ENCODE measurements at places on chromosomes 2 and 18.

GRCh38 chr2:171522788-171523087 lies 464 bp downstream of the CYBRD1 start:
- no peak for DNase-seq

GRCh38 chr2:151777487-151777886 lies 43.2 kb upstream of the NEB start:
- DNase-seq: no peak

- DNase-seq: no peak
Measured at GRCh38 chr2:59910166-59910565, 643.3 kb downstream of the BCL11A start.

GRCh38 chr2:135825131-135825530 lies 11.9 kb downstream of the LCT start:
- DNase-seq: no peak

GRCh38 chr2:73258913-73259215 lies 24.8 kb downstream of the CCT7 start:
- no peak for DNase-seq

GRCh38 chr18:54147439-54147838 lies 77.0 kb downstream of the MBD2 start:
- DNase-seq: no peak

DNA sequence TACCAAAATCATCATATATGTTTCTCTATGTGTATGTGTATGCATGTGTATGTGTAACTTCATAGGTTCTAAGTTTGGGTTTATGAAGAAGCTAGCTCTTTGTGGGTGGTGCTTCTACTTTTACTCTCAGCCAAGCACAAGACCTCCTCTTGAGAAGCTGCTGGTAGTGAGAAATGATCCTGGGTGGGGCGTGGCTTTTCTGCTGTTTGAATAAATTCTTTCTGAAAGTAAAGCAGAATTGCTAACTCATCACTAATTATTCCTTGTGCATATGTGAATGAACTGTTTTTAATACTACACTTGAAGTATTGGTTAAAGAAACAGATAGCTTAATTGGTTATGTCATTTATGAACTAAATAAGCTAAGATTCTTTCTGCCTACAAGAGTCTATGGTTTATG lies 7.6 kb upstream of the GAREM1 start:
- DNase-seq: no peak

GRCh38 chr2:201358684-201359083 lies 1.5 kb upstream of the FLACC1 start:
- no peak for DNase-seq

- DNase-seq: no peak
Measured at GRCh38 chr2:151916632-151917031, 88.4 kb upstream of the ARL5A start.

- no peak for DNase-seq
Measured at GRCh38 chr2:205887637-205888036, 198.3 kb downstream of the INO80D start.

- no peak for DNase-seq
Measured at GRCh38 chr2:127085317-127085681, 21.7 kb downstream of the BIN1 start.

DNA sequence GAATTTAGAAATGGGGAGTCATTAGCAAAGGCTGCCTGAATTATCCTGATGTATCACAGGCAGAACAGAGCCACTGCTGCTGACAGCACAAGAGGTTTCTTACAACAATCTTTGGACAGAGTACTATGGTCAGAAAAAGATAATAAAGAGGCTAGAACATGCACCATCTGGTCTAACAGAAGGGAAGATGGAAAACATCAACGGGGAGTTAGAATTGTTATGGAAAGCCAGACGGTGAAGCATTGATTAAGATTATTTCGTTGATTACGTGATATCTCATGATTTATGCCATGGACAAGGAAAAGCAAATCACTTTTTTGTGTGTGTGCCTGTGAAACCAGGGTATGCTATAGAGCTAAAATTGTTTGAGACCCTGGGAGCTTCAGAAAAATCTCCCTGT lies 409.4 kb upstream of the ETAA1 start:
- no peak for DNase-seq

- DNase-seq: no peak
Measured at GRCh38 chr2:10080536-10081304, 509 bp upstream of the CYS1 start.

DNA sequence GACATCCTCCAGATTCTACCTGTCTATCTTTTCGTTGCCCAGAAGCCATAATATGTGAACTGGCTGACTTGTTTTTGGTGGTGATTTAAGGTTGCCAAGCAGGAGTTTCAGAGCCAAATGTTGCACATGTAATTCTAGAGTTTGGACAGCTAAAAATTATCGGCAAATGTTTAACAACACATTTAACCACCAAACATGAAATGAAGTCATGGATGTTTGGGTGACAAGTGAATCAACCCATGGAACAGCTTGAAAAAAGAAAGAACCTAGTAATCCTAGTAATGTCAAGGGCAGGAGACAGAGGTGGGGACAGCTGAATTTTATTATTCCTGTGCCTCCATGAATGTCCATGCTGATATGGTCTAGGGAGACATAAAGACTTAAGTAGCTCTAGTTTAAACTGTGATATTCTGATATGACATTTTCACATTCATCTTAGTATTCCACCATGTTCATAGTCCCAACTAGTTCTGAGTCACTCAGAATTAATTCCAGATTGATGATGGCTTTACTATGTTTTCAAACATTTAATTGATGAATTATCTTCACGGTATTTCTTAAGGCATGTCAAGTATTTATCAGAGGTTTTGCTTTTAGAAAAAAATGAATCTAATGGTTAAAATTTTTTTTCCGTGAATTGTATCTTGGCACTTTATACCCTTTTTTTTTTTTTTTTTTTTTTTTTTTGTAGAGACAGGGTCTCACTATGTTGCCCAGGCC lies 101.7 kb downstream of the SOCS6 start:
- DNase-seq: no peak

GRCh38 chr2:231452799-231453508 lies 11.3 kb downstream of the NCL start:
- DNase-seq: no peak

DNA sequence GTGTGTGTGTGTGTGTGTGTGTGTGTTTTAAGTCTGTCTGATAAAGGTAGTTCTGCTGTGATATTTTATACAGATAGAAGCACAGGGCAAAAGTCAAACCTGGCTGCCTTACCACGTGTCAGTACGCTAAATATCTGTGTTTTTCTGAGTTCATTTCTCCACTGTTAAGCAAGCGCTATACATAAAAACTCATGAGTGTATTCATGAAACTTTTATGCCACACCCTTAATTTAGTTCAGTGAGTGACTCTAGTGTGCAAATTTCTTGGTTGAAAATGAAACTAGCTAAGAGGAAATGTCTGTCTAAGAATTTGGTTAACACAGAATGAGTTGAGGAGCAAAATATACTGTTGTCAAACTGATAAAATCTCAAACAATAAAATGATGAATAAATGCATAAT lies 11.2 kb downstream of the CASP10 start:
- DNase-seq: no peak

- DNase-seq: no peak
Measured at GRCh38 chr2:74201596-74201995, 3.2 kb downstream of the MTHFD2 start.

DNA sequence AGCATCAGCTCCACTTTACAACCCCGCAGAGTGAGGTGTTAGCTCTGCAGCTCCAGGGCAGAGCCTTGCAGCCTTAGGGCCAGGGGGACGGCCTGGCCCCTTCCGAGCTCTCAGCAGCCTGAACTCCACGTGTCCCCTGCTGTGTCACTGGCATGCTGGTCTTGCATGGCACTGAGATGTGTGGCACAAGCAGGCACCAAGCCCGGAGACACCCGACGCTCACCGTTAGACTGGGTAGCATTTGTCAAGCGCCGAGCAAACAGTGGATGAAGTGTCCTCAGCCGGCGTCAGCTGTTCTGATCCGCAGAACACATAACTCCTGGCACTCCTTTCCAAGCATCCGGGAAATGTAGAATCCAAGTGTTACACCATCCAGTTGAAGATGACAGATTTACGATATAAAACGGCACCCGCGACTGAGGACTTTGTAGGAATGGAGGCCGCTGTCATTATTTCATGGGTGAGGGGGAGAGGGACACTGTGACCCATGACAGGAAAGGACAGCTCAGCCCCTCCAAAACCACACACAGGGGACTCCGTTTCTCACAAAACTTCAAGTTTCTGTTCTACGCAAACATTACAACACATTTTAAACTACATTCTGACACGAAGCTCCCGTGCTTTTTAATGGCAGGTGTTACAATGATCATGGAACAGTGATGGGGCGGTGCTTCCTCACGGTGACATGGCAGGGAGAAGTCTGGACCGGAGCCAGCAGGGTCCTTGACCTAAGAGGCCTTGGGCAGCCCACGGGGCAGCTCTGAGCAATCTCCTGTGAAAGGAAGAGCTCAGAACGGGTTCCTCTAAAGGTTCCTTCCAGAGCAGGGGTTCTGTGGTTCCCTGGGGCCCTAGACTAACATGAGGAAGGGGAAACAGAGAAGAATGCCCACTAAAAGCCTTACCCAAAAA lies 89.4 kb downstream of the HDAC4 start:
- DNase-seq: no peak

DNA sequence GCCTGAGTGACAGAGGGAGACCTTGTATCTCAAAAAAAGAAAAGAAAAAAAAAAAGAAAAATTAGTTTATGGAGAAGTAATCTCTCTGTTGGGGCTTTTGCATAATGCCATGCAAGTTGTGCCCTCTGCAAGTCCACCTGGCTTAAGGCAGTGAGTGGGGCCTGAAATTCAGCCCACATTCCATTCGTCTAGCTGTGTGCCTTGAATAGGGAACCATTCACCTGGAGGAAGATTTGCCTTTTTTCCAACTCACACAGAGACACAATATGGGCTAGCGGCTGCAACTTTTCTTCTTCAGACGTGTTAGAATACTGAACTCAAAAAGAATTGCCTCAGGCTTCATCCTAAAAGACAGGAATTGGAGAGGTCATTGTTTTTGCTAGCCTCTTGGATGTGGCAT lies 160.0 kb upstream of the STON1 start:
- no peak for DNase-seq

DNA sequence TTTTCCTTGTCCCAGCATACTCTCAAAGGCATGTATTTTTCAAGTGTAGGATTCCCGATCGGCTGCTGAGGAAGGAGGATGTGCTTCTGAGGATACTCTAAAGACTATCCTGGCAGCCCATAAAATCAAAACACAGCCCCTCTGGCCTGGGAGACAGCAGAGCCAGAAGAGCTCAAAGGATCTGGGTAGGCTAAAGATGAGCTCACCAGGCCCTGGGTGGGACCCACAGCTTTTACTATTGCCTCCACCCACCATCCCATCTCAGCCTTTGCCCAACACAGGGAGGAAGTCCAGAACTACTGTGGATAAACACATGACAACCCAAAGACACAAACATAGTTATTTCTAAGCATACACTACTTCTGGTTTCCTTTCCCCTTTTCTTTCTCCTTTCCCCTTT lies 79.1 kb upstream of the ZFP36L2 start:
- DNase-seq: no peak

- no peak for DNase-seq
Measured at GRCh38 chr2:105919191-105919811, 174.6 kb downstream of the NCK2 start.

- DNase-seq: no peak
Measured at GRCh38 chr18:6406075-6406909, 8.4 kb downstream of the L3MBTL4 start.

GRCh38 chr18:29594493-29594892 lies 1417.6 kb upstream of the CDH2 start:
- DNase-seq: no peak

- DNase-seq: no peak
Measured at GRCh38 chr2:215144106-215144875, 5.9 kb upstream of the ABCA12 start.

GRCh38 chr2:162974771-162975170 lies 136.2 kb upstream of the KCNH7 start:
- DNase-seq: no peak

DNA sequence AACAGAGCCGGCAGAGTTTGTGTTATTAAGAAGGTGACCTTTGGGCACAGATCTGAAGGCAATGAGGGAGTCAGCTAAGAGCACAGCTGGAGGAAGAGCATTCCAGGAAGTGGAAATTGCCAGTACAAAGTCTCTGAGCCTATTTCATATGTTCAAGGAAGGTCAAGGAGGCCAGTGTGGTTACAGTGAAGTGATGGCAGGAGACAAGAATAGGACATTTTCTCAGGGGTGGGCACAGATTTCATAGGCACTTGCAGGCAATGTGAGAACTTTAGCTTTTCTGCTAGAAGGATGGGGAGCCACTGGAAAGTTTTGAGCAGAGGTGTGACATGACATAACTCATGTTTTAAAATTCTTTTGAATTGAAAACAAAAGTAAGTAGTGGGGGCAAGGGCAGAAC lies 50.3 kb downstream of the ARHGAP25 start:
- no peak for DNase-seq

GRCh38 chr2:174788291-174788929 lies 24.1 kb upstream of the CHRNA1 start:
- DNase-seq: no peak

DNA sequence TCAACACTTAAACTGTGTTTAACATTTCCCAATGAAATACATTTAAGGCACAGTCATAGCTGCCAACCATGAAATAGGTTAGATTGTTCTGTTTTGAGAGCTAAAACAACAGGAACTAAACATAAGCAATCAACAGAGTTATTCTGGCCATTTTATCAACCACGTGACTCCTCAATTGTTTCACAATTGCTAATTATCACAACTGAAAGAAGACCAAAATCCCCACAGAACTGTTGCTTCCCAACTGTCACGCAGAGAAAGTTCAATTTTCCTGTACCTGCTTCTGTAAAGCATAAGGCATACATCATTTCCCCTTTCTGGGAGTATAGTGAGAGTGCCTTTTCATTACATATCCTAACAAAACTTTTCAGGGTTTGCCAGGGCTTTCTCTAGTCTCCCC lies 248.6 kb downstream of the EPHA4 start:
- no peak for DNase-seq

DNA sequence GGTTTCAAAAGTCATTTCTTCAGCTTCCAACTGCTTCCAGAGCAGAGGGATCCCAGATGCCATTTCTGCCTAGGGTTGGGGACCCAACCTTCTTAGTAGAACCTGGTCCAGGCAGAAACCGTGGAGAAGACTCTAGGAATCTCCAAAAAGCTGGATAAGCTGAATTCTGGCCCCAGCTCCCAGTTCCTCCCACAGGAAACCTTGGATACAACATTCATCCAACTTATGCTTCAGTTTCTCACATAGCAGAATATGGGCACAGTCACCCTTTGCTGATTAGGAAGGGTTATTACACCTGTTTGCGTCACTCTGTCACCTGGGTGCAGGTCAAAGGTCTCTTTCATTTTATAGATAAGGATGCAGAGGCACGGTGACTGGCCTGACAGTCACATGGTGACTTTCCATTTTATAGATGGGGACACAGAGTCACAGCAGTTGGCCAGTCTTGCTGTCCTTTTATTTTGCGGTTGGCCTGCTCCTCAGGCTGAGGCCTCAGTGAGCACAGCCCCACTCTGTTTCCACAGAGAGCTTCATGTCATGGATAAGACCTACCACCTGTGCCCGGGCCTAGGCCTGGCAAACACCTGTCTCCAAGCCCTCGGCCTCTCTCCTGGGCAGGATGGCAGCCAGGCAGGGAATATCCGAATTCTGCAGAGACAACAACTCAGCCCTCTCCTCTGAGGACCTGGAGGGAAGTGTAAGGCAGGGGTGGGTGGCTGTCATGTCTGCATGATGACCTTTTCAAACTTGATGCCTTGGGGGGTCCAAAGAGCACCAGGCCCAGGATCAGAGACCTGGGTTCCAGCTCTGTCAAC lies 148.8 kb downstream of the SMAD7 start:
- no peak for DNase-seq
